ENCODE measurements at places on chromosomes 3 and 15. TPM values are rescaled to one million over a fixed set of nuclear protein-coding genes. Genes with fewer than 3 reads are reported as not detected.

Gene LMCD1
- total RNA-seq, result 31.2 TPM

Gene CPA3
- 1.3 TPM for total RNA-seq

Gene CSPG4
- 16.4 TPM for total RNA-seq

Gene SLC28A2
- not detected for total RNA-seq

Gene CLDN11
- not detected for total RNA-seq
